Effector memory CD4-positive, alpha-beta T cell (primary cell): ENCODE measurements at places on chromosomes 13 and 19.
A peak's percentile ranks its signal among the peaks of the same experiment; 100 is the strongest.

DNA sequence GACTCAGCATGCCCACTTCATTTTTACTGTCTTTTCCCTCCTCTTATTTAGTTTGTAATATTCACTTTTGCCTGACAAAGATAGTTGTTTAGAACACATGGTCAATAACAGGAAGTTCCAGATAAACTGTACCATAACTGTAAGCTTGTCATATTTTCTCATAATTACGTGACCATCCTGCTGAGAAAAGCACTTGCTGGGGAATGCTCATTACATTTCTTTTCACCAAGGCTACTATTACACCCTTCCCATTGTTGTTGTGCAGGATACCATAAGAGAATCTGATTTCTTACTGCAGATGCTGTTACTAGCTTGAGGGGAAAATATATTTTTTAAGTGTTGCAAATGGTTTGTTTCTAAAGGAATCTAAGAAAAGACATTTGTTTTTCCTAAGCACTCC lies 111.7 kb upstream of the SLITRK6 start:
- DNase-seq, result no peak

DNA sequence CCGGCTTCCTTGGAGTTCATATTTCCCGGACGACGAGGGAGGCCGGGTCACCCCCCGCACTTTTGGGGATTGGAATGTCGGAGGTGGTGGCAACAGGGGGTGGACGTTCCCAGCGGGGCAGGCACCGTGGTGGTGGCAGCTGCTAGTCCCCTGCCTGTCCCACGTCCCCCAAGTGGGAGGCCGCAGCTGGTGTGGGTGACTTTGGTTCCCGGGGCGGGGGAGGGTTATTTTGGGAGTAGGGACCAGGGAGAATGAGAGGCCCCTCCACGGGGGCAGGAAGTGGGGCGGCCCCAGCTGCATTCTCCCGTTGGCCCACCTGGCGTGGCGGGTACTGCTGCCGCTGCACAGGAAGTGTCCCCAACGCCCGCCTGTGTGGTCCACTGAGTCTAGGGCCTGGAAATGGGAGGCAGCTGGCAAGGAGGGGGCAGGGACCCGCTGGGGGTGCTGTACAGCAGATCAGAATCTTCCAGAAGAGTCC lies 11.1 kb upstream of the PLIN3 start:
- DNase-seq, result no peak

- DNase-seq, result no peak
Measured at GRCh38 chr19:1482361-1483130, 3.5 kb upstream of the C19orf25 start.

GRCh38 chr13:30744056-30744680 lies 8.8 kb downstream of the ALOX5AP start:
- peak; percentile 84 for DNase-seq

GRCh38 chr13:73059460-73060250 lies 850 bp downstream of the KLF5 start:
- peak; percentile 25 for DNase-seq

DNA sequence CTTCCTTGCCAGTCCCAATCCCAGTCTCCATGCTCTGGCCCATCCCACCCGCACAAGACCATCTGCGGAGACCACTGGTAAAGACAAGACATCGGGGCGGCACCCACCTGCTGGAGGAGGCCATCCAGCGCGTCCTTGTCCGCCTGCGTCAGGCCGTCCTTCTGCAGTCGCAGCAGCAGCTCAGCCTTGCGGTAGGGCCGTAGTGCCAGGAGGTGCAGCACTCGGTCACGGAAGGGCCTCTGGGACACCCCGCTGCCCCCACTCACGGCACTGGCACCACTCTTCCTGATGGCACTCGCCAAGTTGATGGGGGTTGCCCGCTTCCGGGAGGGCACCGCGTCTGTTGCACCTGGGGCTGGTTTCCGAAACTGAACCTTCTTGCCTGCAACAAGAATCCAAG lies 23.5 kb upstream of the ISYNA1 start:
- no peak for DNase-seq

DNA sequence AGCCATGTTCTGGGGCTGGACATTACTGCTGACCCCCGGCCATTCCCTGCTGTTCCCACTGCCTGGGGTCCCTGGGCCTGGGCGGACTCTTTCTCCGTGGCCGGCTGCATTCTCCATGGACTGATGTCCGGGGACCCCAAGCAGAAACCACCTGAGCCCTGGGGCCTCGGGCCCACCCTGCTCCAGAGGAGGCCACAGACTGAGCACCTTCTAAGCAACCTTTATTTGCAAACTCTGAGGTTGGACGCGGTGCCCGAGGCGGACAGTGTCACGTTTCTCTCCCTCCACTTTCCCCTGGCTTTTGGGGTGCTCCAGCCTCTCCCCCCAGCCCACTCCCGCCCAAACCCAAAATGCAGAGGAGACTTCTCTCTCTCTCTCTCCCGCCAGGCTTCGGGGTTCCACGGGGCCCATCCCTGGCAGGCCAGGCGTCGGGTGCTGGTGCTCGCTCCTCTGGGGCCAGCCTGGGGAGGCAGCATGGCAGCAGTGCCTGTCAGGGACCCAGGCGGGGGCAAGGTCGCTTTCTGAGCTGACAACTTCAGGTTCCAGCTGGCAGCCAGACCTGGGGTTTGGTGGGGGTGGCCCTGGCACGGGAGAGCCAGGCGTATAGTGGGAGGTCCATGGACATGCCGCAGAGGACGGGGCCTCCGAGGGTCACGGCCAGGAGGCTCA lies 2.3 kb upstream of the C19orf25 start:
- DNase-seq, result no peak
